ENCODE measurements at places on chromosomes 7 and 10. TPM values are rescaled to one million over a fixed set of nuclear protein-coding genes. Genes with fewer than 3 reads are reported as not detected.

ITGA8 gene
- total RNA-seq, result 42.4 TPM

LRRTM3 gene
- total RNA-seq, result 5.2 TPM

TSPAN12 gene
- 23.3 TPM for total RNA-seq

CALHM1 gene
- not detected for total RNA-seq

CCL24 gene
- not detected for total RNA-seq

ITGB8 gene
- 148 TPM for total RNA-seq

HOXA1 gene
- total RNA-seq, result 0.44 TPM

MALRD1 gene
- 6.2 TPM for total RNA-seq

NEUROD6 gene
- 0.93 TPM for total RNA-seq

TBRG4 gene
- total RNA-seq, result 47.3 TPM

GDF2 gene
- total RNA-seq, result not detected

CCDC6 gene
- total RNA-seq, result 45.8 TPM

MYO1G gene
- 1.0 TPM for total RNA-seq

DNAH11 gene
- 2.7 TPM for total RNA-seq

WIPF3 gene
- total RNA-seq, result 2.7 TPM

TRIM50 gene
- total RNA-seq, result not detected

GALNT17 gene
- total RNA-seq, result 27.0 TPM

TBXAS1 gene
- 5.9 TPM for total RNA-seq

DYDC2 gene
- total RNA-seq, result 2.3 TPM

ACBD7 gene
- 9.8 TPM for total RNA-seq

DPCD gene
- 32.6 TPM for total RNA-seq

SCRN1 gene
- total RNA-seq, result 124 TPM

CPN1 gene
- not detected for total RNA-seq

WNT2 gene
- total RNA-seq, result 2.6 TPM

SPDYE1 gene
- not detected for total RNA-seq

PRDX3 gene
- 99.4 TPM for total RNA-seq

DNAJC9 gene
- 34.0 TPM for total RNA-seq

INA gene
- 102 TPM for total RNA-seq

ADCK2 gene
- total RNA-seq, result 20.6 TPM

NPY4R gene
- total RNA-seq, result 0.22 TPM

TRPV6 gene
- total RNA-seq, result 0.55 TPM

GPR158 gene
- 4.9 TPM for total RNA-seq

LRRC17 gene
- total RNA-seq, result 46.9 TPM

SORCS3 gene
- total RNA-seq, result 3.6 TPM

EEPD1 gene
- 21.3 TPM for total RNA-seq

GNGT1 gene
- 20.3 TPM for total RNA-seq

ANLN gene
- total RNA-seq, result 21.6 TPM

CRPPA gene
- total RNA-seq, result 9.6 TPM

TRPV5 gene
- total RNA-seq, result 0.16 TPM

All from camera-type eye (tissue), 1 donor.